KG1 (cell line): ENCODE measurements at places on chromosomes 1 and 21.

DNA sequence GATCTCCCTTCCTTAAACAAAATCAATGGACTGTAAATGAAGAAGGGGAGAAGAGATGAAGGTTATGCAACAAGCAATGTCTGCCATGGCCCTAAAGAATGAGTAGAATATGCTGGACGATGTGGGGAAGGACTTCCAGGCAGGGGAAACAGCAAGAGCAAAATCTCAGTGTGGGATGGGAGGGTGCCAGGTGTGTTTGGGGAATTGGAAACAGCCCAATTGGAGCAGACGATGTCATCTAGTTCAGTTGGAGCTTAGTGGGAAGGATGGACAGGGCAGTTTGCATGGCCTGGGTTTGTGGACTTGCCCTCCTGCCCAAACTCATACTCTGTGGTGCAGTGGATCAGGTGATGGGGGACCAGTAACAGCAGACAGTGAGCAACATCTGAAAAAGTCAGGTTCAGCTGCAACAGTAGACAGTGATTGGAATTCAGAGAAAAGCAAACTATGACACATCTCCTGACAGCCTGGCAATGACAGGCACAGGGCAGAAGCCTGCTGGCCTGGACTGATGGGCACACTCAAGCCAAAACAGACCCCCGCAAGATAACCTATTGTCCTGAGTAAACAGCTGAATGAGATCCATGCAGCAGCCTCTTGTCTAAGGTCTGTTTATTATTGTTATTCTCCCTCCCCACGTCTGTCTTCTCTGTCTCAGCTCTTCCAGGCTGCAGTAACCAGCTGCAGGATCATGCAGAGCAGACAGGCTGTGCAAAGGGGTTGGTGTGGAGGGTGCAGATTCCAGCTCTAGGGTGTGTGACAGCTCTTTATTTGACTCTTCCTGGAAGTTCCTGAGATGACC, 50.5 kb upstream of the PRELP start:
- no peak for DNase-seq

DNA sequence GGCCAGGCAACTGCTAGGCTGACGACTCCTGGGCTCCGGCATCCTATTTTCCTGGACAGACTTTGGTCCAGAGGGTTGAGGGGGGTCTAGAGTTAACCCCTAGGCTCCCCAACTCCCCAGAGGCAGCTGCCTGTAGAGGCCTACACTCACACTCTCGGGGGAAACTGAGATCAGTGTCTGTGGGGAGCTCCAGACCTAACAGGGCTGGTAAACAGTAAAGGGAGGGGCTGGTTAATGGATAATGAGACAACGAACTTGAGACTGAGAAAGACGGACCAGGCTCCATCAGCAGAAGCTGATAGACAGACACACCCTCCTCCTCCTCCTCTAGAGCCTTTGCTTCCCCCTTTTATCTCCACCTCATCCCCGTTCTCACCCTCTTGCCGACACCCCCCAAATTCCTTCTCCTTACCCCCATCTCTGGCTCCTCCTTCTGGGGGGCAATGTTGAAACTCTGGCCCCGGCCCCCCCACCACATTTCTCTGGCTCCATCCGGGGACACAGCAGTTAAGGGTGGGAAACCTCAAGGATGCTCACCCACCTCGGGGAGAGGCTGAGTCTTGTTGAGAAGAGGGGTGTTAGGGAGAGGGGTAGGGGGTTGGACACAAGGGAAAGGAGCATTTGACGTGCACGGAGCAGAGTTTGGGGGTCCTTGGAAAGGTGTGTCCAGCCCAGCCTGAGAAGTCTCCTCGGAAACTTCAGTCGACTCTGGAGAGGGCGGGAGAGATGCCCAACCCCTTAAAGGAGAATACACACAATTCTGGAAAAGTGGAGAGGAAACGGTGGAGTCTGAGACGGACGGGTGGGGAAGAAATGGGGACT, at the start of gene MTMR11:
Gene MTMR11 (minus strand): TSS at position 710 of the 822 bp plus-strand sequence. CDS start 232 bp downstream, at position 478.
- DNase-seq: no peak

GRCh38 chr1:58908561-58909560, 125.0 kb upstream of the JUN start:
- no peak for DNase-seq

- no peak for DNase-seq
Measured at GRCh38 chr1:146020058-146021049, 1.2 kb downstream of the HJV start.

GRCh38 chr21:25909341-25909740, 174.6 kb downstream of the GABPA start:
- no peak for DNase-seq

DNA sequence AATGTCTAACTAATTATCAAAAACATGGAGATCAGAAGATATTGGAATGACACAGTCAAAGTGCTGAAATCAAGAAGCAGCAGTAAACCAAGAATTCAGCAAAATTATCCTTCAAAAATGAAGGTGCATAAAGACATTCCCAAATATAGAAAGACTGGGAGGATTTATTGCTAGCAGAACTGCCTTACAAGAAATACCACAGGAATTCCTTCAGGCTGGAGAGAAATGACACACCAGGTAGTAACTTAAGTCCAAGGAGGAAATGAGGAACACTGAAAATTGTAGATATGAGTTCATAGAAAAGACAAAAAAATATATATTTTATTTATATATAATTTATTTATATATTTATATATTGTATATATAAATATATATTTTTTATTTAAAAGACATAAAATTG, 217.2 kb downstream of the RPS6KC1 start:
- DNase-seq: no peak

DNA sequence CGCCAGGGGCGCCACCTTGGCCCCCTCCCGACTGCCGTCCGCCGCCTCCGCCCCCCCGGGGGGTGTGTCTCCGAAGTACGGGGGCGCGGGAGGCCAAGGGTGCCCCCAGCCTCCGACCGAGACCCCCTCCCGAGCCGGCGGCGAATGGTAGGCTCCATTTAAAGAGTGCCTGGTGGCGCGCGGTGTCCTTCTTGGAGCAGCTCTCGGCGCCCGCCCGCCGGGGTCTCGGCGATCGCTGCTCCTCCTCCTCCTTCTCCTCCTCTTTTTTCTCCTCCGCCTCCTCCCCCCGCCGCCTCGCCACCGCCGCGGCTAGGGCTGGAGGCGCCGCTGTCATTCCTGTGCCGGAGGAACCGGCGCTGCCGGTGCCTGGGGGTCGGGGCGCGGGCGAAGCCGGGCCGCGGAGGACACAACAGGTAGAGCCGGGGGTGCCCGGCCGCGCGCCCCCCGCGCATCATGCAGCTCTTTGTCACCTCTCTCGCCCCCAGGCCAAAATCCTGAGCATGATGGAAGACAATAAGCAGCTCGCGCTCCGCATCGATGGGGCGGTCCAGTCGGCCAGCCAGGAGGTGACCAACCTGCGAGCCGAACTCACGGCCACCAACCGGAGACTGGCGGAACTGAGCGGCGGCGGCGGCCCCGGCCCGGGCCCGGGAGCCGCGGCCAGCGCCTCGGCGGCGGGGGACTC, at the start of gene KAZN:
Gene KAZN (plus strand): TSS at position 188 of the 685 bp plus-strand sequence.
- no peak for DNase-seq

GRCh38 chr1:98702976-98703375, 41.5 kb downstream of the SNX7 start:
- DNase-seq: no peak

DNA sequence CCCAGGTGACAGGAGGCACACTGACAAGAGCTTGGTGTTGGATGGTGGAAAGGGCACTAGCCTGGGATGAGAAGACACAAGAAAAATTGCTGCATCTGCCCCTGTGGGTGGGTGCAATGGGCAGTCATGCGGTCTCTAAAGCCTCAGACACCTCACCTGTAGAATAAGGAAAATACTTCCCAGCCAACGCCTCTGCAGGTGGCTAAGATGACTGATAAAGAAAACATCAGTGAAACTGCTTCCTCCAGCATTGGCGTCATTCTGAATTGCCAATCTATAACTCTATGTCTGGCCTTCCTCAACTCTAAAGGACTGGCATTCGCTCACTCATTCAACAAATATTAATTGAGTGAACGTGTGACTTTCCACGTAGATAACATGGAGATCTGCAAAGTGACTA, 100.4 kb upstream of the F3 start:
- DNase-seq: no peak
